Tibial nerve (tissue), 4 donors: ENCODE measurements at places on chromosomes 7 and 10. TPM values are rescaled to one million over a fixed set of nuclear protein-coding genes. Genes with fewer than 3 reads are reported as not detected.

DNA sequence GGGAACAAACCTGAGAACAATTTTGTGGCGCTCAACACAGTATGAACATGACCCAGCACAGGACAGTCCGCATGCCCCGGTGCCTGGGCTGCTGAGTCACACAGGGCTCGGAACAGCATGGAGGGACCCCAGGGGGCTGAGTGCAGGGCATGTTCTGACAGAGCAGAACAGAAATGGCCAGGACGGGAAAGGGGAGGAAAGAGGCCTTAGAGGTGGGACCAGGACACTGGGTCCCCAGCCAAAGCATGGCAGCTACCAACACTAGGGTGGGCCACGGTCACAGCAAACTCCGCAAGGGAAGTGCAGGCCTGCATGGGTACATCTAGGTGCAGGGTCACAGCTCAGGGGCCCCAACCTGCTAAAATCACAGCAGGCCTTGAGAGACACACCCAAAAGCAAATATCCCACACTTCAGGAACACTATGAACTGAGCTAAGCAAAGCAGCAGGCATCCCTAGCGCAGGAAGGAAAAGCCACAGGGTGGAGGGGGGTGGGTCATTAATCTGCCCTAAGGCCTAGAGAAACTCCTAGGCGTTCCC, 5.6 kb downstream of the IMPDH1 start:
- no peak for DNase-seq

DNA sequence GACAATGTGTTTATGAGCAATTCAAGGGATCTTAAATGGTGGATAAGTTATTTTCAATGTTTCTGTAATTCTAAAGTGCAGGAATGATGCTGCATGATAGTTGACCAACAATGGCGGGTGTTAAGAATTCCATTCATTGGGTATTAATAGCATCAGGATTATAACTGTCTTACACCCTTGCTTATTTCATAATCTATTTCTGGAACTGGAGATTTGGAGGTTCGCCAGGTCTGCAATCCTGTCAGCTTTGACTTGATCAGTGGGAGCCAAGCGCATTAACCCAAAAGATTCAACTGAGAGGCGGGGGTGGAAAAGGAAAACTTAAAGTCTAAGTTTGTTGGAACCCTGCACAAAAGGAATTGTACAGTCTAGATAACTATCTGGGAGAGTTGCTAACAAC, 114.9 kb upstream of the ZEB1 start:
- peak; percentile 40 for DNase-seq

The ANKRD2 gene
- total RNA-seq, result not detected

- DNase-seq, result no peak
Measured at GRCh38 chr7:2757361-2757903, 69.4 kb downstream of the AMZ1 start.

GRCh38 chr10:47079204-47079580, 168.0 kb downstream of the PTPN20 start:
- no peak for DNase-seq

DNA sequence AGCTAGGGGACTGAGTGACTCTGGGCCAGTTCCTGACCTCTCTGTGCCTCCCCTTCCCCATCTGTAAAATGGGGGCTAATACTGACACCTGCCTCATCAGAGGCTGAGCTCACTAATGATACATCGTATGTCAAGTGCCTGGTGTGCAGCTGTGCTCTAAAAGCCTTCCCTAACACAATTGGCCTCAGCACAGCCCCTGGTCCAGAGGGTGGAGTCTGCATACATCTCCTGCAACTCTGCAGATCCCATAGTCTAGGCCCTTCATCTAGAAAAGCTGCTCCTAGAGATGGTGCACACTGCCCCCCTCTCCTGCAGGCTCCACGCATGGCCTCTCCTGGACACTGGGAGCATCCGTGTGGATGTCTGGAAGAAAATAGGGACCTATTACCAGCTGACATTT, 255.0 kb downstream of the RPS24 start:
- no peak for DNase-seq

DNA sequence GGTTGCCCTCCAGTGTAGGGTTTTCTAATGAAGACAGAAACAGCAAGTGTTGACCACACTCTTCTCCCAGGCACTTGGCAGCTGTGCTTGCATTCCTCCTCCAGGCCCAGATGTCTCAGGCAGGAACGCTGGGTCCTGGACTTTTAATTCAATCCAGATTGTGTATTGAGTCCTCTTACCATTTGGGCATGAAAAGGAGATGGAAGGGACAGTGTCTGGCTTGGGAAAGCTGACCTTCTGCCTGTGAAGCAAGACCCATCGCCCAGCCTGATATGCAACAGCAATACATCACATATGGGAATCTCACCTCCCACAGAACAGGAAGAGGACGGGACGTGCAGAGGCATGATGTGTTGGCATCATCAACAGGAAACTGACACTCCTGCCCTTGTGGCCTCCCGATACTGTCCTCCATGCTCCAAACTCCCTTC, 174.4 kb upstream of the LYZL2 start:
- peak; percentile 77 for DNase-seq

The CRTAC1 gene
- 27.0 TPM for total RNA-seq

The BHLHA15 gene
- total RNA-seq, result not detected
